Activated T-cell treated with anti-CD3 and anti-CD28 coated beads, Interleukin-2, amount 50 U/mL, for 24 hours (primary cell): ENCODE measurements at places on chromosomes 11 and 22.
A peak's percentile ranks its signal among the peaks of the same experiment; 100 is the strongest.

DNA sequence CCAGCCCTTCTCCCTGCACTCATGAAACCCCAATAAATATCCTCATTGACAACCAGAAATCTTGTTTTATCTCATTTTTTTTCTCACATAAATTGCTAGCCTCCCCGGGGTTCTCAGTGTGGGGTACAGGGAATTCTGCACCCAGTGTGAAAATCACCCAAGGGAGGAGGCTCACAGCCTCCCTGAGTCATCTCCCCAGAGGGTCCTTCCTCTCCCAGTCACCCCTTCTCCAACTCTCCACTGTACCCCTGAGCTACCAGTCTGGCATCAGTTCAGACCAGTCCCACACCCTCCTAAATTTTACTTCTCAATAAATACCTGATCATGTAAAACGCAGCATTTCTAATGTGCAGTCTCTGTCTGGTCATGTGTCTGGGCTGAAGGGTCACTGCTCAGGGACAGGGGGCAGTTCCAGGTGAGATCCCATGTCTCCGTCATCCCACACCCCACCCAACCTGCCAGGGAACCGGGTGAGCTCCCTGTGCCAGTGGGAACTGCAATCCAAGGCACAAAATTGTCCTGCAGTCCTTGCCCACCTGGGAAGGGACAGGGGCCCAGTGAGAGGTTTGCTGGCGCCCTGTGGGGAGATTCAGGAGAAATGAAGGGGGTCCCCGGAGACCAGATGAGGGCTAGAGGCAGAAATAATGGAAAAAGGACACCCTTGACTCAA is 8.3 kb downstream of the IGLL5 start:
- no peak for DNase-seq

DNA sequence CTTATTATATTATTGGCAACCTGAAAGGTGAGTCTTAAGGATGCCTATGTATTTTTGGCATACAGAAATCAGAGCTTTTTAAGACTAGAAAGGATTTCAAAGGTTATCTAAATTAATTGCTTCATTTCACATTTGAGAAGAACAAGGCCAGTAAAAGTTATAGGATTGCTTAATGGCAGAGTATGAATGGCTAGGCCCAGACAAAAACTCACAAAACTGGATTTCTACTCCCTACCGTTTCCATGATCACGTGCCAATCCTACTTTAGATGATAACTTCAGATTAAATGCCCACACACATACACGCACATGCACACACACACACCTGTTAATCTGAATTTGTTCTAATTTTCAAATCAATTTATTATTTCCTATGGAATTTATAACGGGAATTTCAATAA is 1.8 kb upstream of the PDE3B start:
- no peak for DNase-seq

- DNase-seq = peak; percentile 92
These were observed at the start of gene EFCAB6 for GRCh38 chr22:43812149-43812842. EFCAB6 (minus strand) TSS chr22:43812305; CDS start chr22:43782318, 29,987 bp downstream.

GRCh38 chr11:117684731-117685130 is 112.3 kb downstream of the DSCAML1 start:
- DNase-seq = no peak

DNA sequence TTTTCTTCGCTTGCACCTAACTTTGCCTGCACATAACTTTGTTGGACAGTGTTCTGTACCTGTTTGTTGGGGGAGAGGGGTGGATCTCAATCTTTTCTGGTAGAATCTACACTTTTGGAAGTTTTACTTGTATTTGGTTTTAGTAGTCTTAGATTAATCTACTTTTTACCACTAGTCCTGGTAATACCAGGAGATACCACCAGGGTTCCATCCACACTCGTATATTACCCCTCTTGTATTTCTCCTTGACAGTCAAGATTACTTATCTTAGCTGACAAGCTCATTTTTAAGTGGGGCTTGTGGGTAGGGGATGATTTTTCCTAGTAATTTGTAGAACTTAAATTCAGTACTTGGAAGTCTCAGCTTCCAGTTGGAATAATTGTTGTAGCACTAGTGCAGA is 37.3 kb upstream of the TECTA start:
- DNase-seq = no peak

DNA sequence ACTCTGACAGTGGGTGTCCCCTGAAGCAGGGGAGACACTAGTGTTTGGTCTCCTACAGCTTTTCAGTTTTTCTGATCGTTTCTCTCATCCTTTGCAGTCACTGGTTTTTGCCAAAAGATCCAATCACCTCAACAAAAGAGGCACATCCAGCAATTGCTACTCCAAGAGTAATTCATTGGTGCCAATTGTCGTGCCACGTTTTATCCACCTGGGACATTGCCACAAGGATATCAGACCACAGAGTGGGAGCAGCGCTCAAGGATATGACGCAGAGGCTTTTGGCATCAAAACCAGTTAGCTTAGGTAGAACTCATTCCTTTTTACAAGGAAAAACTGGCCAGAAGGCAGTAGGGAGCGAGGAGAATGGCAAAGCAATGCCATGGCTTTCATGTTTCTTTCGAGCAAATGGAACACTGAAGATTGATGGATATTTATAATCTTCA is 40.9 kb upstream of the BLID start:
- no peak for DNase-seq

DNA sequence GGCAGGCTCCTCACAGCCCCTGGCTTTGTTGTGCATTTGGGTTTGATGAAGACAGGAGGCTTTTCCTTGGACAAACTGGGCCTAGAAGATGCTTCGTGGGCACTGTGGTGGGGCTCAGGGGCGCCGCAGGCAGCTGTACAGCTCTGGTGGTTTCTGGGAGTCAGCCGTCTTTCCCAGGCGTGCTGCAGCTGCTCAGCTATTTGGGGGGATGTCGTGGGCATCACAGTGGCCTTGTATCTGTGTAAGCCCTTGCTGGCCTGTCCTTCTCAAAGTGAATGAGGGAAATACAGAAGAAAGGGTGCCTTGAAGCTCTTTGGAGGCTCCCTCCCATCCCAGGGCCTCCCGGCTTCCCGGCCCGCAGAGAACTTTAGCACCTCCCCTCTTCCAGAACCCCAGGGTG is 89.5 kb downstream of the TBC1D22A start:
- DNase-seq = no peak

GRCh38 chr22:24768537-24769374 is 5.8 kb downstream of the PIWIL3 start:
- DNase-seq = no peak

- DNase-seq = no peak
These were observed 12.1 kb upstream of the BAIAP2L2 start for GRCh38 chr22:38122616-38123015.

DNA sequence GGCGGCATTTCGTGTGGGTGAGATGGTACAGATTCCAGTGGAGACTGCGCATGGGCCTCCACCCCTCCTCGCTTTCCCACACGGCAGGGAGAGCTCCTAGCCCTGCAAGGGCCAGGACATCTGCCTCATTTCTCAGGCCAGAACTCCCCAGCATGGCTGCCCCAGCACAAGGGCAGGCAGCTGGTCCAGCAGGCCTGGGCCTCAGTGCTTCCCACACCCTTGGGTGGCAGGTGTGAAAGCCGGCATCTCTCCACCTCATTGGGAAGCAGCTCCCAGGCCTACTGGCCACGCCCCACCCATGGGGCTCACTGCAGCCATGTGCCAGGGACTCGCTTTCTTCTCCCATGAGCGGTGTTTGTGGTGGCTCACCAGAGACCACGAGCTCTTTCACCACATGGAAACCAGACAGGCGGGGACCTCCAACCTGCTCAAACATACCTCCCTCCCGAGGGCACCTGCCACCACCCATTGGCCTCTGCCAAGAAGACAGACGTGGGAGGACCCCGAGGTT is 79.1 kb downstream of the NAT10 start:
- DNase-seq = no peak

GRCh38 chr22:21055880-21056319 is 10.2 kb downstream of the LRRC74B start:
- no peak for DNase-seq

DNA sequence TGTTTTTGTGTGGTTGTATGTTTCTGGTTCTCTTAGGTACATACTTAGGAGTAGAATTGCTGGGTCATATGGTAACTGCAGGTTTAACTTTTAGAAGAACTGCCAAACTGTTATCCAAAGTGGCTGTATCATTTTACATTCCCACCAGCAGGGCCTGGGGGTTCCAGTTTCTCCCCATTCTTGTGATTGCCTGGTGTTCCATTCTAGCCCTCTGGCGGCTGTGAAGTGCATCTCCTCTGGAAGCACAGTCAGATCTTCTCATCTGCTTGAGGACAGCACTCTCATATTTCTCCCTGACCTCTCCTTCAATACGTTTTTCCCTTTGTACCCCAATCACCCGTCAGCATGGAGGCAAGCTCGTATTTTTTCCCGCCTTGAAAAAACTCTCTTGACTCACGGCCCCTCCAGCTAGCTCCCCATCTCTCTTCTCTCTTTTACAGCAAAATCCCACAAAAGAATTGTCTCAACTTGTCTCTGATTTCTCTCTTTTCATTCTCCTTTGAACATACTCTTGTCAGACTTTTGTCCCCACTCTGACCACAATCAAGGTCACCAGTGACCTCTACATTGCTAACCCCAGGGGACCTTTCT is 56.8 kb upstream of the THY1 start:
- peak; percentile 16 for DNase-seq

GRCh38 chr11:119608201-119608600 is 120.8 kb downstream of the NECTIN1 start:
- DNase-seq = no peak

GRCh38 chr11:108237058-108237481 is 14.2 kb downstream of the ATM start:
- no peak for DNase-seq

DNA sequence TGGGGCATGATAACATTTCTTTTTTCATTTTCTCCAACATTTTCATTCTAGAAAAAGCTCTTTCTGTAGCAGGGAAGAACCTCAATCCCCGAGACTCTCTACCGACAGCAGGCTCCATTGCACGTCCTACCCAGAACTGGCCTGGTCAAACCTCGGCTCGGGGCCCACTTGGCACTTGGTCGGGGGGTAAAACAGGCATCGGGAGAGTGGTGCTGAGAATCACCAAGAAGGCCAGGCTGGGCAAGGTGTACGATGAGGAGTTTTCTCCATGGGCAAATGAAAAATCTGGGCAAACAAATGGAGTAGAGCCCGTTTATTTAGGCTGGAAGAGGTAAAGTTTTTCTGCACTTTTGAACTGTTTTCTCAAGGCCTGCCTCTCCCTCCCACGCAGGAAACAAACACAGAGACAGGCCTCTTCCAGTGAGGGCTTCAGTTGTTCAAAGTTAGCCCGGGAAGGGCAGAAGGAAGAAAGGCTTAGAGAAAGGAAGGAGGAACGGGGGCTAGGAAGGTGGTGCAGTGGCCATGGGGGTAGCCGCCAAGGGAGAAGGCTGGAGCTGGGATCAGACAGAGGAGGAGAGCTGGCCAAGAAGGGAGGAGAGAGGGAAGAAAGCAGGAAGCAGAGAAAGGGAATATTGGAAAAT is 87.6 kb downstream of the ETS1 start:
- no peak for DNase-seq

GRCh38 chr11:47997063-47998053 is 17.0 kb downstream of the PTPRJ start:
- no peak for DNase-seq
